Osteoblast (primary cell): ENCODE measurements at places on chromosomes 1 and 21.

GRCh38 chr1:192476802-192477298 is 98.7 kb upstream of the RGS1 start:
- no peak for DNase-seq

DNA sequence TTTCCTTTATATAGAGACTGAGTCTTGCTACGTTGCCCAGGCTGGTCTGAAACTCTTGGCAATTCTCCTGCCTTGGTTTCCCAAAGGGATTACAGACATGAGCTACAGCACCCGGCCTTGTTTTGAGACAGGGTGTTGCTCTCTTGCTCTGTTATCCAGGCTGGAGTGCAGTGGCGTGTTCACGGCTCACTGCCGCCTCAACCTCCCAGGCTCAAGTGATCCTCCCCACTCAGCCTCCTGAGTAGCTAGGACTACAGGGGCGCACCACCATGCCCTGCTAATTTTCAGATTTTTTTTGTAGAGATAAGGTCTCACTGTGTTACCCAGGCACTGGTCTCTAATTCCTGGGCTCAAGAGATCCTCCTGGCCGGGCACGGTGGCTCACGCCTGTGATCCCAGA is 14.8 kb downstream of the LCK start:
- no peak for DNase-seq

DNA sequence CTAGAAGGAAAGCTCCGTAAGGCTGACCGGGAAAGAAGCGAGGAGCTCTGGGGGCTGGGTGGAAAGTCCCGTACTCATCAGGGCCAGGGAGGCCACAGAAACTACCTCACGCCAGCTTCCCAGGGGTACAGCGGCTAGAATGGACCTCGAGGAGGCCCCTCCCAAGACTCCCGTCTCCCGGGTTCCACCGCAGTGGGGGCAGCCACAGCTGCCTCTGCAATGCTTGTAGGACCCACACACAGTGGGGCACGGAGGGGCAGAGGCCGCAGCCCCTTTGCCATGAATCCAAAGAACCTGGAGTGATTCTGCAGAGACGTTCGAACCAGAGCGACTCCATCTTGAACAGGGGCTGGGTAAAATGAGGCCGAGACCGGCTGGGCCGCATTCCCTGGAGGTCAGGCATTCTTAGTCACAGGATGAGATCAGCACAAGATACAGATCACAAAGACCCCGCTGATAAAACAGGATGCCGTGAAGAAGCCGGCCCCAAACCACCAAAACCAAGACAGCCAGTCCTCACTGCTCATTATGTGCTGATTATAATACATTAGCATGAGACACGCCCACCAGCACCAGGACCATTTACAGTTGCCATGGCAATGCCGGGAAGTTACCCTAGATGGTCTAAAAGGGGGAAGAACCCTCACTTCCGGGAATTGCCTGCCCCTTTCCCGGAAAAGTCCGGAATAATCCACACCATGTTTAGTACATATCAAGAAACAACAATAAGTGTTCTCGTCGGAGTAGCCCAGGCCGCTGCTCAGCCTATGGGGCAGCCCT is 1.6 kb upstream of the ANKRD65 start:
- DNase-seq, result peak; percentile 94

DNA sequence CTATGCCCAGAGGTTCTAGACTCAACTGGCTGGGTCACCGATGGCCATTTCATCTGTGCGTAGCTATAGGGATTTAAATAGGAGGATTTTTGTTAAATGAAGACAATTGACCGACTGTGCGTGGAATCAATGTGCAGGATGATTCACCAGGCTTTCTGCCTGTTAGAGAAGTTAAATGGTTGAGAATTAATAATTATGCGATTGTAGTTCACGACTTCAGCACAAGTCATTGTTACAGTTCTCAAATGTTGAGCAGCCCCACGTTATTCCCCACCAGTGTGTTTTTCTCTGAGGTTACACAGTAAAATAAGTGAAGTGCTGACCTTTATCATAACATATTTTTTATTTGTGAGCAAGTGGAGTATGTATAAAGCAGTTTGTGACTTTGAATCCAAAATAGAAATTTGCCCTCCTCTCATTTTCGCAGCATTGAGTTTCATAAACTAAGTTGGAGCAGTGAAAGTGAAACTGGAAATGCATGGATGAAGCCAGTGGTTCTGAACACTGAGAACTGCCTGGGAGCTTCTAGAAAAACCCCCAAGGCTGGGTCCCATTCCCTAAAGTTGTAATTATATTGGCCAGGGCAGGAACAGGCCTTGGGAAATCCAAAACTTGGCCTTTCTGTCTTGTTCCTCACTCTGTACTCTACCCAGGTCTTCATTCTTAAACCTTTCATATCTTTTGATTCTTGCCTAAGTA is 102.6 kb downstream of the GALNT2 start:
- no peak for DNase-seq

DNA sequence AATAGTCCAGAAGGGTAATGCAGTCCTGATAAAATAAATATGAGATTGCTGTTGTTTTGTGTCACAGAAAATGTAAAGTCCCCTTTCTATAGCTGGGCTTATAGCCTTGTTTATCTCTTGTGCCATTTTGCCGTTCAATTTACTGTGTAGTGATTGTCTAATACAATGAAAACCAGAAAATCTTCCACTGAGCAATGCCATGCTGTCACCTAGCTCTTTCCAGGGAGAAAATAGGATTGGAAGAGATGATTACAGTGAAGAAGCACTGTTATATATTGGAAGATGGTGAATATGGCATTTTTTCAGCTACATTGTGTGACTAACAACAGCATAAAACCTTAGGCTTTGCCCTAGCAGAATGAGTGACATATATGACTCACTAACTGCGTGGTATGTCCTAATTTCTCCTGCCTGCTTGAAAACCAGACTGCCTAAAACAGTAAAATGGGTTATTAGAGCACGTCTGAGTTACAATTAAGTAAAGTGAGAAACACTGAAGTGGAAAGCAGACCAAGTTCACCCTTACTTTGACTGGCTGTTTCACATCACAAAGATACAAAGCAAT is 332.4 kb upstream of the ZP4 start:
- DNase-seq, result no peak

DNA sequence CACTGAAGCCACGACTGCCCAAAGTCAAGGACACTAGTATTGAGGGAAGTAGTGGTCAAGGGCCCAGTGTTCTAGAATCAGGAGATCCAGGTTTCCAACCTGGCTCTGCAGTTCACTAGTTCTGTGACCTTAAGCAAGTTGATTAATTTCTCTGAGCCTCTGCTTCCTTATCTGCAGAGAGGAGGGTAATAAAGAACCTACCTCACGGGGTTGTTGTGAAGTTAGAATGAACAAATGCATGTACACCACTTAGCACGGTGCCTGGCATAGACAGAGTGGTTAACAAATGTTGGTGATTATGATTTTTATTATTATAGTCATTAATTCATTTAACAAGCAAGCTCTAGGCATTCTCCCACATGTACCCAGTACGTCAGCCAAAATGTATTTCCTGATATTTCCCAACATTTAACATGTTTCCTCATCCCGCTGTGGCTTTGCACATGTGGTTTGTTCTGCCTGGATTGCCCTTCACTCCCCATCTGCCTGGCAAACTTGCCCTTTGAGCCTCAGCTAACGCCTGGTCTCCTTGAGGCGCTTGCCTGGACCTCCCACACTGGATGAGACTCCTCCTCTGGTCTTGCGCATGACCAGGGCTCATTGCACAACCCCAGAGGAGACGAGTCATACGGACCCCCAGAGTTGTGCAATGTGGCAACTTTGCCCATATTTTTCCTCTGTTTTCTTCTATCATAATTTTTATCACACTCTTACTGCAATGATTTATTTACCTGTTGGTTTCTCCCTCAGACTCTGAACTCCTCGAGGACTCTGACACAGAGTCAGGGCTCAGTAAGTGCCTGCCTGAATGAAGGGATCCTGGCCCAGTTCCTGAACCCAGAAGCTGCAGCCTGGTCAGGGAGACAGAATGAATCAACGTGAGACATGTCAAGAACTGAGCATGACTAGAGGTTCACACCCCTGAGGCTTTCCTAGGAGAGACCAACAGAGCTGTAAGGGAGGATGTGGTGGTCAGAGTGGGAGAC is 20.7 kb upstream of the MFSD2A start:
- DNase-seq, result peak; percentile 91

- no peak for DNase-seq
These were observed 43.6 kb downstream of the C21orf91 start for GRCh38 chr21:17775431-17776126.

- DNase-seq, result no peak
These were observed 5.5 kb downstream of the TRABD2B start for GRCh38 chr1:47991673-47992072.

- DNase-seq, result no peak
These were observed 71.7 kb downstream of the NRIP1 start for GRCh38 chr21:14993115-14993514.

GRCh38 chr1:6408023-6408422 is 11.7 kb downstream of the HES2 start:
- DNase-seq, result no peak
